Stimulated activated naive CD4-positive, alpha-beta T cell (primary cell): ENCODE measurements at places on chromosomes 16 and 17.
A peak's percentile ranks its signal among the peaks of the same experiment; 100 is the strongest.

- no peak for DNase-seq
These were observed 696.8 kb upstream of the SOX9 start for GRCh38 chr17:71423871-71424546.

- no peak for DNase-seq
These were observed 231.4 kb downstream of the SNX29 start for GRCh38 chr16:12207939-12208338.

DNA sequence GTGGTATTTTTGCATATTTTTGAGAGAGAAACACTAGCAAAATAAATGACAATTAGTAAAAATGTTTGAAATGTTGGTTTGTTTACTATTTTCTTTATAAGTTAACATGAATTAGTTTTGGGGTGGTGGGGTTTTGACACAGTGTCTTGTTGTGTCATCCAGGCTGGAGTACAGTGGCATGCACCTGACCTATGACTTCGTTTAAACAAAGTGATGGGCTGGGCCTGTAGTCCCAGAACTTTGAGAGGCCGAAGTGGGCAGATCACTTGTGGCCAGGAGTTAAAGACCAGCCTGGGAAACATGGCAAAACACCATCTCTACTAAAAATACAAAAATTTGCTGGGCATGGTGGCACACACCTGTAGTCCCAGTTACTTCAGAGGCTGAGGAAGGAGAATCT lies 17.9 kb upstream of the HEATR3 start:
- no peak for DNase-seq

DNA sequence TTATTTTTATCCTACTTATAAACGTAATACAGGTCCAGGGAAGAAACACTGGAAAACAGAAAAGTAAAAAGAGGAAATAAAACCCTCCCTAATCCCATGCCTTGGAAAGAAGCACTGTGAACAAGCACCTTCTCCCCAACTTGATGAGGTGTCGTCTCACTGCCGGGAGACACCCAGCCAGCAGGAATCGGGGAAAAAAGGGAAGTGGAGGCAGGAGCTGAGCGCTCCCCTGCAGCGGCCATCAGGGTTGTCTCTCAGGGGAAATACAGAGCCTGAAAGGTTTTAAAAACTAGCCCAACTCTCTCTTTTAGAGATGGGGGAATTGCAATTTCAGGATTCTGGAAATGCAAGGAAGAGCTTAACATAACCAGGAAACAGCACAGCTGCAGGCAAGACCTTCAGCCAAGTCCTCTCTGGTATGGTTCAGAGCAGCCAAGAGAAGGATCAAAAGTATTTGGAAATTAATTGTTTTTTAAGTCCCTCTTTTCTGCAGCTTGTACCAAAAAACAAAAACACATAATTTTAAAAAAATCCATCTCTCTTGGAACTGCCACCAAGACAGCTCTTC lies 96.3 kb upstream of the RCVRN start:
- no peak for DNase-seq

DNA sequence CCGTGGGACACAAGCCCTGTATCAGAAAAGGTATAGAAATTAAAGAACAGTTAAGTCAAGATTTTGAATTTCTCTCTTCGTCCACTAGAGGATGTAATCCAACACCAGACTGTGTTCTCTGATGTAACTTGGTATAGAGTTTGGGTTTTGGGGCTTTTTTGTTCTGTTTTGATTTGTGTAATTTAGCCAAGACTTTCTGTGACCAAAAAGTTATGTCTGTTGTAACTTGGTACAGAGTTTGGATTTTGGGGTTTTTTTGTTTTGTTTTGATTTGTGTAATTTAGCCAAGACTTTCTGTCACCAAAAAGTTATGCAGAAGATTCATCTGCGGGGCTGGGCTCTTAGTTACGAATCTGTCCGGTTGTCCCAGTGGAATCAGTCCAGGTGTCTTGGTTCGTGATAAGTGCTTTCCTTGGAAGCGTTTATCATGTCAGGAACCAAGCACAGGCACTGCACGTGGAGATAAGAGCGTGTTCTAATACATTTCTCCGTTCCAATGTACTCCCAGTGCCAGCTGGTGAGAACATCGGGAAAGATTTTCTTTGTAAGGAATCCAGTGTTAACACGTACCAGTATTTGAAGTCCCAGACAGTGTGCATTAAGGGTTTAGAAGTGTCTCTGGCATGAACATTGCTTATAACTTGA lies 44.1 kb upstream of the SEC14L1 start:
- peak; percentile 22 for DNase-seq

DNA sequence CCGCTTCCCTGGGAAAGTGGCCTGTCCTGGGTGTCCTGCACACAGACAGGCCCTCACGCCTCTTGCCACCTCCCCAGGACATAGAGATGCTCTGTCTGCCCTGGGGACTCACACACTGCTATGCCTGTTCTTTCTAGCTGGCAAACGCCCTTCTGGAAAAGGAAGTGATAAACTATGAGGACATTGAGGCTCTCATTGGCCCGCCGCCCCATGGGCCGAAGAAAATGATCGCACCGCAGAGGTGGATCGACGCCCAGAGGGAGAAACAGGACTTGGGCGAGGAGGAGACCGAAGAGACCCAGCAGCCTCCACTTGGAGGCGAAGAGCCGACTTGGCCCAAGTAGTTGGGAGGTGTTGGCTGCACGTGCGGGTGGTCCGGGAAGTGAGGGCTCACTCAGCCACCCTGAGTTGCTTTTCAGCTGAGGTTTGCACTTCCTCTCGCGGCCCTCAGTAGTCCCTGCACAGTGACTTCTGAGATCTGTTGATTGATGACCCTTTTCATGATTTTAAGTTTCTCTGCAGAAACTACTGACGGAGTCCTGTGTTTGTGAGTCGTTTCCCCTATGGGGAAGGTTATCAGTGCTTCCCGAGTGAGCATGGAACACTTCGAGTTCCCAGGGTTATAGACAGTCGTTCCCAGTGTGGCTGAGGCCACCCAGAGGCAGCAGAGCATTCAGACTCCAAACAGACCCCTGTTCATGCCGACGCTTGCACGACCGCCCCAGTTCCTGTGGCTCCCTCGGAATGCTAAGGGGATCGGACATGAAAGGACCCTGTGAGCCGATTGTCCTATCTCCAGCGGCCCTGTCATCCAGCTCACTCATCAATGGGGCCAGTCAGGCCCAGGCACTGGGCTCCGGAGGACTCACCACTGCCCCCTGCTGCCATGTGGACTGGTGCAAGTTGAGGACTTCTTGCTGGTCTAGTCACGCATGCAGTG lies 3.5 kb upstream of the RPL13 start:
- DNase-seq, result peak; percentile 67
